ENCODE measurements at places on chromosomes 3 and 15.

- no peak for DNase-seq
Observed at GRCh38 chr15:56788359-56788758, 55.0 kb upstream of the ZNF280D start.

- DNase-seq = no peak
Observed at GRCh38 chr15:40471808-40472150, 995 bp downstream of the CHST14 start.

- DNase-seq = no peak
Observed at GRCh38 chr3:166810741-166811445, 569.2 kb downstream of the ZBBX start.

DNA sequence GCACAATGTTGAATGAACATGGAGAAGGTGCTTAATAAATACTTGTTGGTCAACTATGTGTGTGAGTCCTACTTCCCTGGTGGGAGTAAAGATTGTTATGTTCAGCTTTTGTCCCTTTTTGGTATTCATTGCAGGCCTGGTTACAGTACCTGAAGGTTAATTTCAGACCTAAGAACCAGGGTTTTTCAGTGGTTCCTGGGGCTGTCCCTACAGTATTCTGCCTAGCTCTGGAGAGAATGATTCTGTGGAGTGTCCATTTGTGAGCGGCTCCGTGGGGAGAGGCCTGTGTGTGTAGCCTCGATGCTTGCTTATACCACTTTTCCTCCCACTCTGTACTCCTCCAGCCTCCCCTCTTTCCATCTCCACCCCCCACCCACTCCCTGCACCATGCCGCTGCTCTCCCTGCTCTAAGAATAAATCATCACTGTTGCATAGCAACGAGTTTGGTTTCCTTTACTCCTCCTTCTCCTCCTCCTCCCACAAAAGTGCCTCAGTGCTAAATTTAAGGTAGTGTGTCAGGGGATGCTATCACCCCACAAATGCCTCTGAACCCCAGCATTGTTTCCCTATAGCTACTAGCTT, 150.6 kb upstream of the ROPN1 start:
- DNase-seq = no peak

- DNase-seq = no peak
Observed at GRCh38 chr3:47082519-47082918, 81.4 kb downstream of the SETD2 start.

DNA sequence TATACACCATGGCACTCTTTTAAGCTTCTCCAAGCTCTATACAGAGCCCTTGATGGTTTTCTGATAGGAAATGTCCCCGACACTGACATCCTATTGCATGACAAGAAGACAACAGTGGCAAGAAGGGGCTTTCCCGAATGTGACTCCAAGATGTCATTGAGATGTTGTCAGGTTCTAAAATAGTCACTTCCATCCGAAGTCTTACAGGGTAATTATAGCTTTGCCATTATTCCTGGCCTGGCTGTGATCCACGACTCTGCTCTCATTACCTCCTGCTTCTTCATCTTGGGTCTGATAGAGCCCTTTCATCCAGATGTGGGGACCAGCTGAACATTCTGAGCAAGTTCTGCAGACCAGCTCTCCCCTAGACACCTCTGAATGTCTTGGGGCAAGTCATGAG, 40.6 kb upstream of the ADAMTS9 start:
- no peak for DNase-seq

DNA sequence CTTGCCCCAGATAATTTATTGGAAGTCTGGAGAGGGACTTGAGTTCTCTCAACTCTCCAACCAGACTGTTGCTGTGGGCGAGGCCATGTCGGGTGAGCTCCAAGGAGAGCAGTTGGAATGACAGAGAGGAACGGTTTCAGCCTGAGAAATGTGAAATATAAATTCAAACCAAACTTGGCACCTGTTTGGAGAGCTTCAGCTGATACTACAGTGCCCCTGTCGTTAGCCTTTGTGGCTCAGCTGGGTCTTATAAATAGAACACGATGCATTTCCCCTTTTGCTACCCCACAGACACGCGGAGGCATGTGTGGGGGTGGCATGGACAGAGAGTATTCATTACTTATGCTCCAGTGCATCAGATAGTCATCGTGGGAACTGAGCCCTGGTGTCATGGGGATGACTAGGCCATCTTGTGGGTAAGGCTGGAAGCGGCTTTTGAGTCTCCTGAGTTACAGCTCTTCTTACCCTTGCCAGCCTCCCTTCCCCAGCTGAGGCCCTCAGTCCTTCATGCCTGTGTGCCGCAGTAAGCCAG, 15.6 kb downstream of the SMAD3 start:
- DNase-seq = no peak

- DNase-seq = no peak
Observed at GRCh38 chr3:112092496-112093179, 6.4 kb downstream of the C3orf52 start.

DNA sequence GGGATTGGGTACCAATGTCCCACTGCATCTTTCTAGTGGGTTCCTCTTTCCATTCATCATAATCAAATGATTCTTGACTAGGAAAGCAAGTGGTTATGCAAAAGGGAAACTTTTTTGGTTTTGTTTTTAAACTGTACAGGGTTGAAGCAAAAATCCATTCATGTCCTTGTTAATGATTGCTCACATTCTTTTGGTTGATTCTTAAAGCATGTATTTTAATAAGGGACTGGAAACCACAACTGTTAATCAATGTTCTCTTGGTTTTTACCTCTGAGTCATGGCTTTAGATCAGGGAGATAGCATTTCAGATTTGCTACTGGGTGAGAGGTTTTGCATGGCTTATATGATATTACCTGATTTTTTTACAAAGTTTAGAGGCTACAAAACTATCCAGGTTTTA, 371.7 kb upstream of the RGMA start:
- no peak for DNase-seq

DNA sequence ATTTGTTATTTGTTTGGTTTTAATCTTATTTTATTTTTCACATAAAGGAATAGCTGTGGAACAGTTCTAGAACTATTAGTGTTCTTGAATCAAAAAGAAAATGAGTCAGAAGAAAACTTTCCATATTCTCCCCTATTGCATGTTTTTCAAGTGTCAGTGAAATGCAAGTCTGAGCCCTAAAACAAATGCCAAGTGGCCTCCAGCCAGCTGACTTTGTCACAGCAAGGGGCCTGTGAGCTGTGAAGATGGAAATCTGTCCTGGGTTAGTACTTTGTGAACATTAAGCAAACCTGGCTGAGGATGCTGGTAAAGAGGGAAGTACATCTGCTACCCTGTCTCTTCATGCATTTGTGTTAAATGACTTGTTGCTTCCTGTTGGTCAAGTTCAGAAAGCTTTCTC, 14.2 kb downstream of the LRRC49 start:
- DNase-seq = no peak

- DNase-seq = no peak
Observed at GRCh38 chr3:128515967-128516366, 23.0 kb upstream of the GATA2 start.

DNA sequence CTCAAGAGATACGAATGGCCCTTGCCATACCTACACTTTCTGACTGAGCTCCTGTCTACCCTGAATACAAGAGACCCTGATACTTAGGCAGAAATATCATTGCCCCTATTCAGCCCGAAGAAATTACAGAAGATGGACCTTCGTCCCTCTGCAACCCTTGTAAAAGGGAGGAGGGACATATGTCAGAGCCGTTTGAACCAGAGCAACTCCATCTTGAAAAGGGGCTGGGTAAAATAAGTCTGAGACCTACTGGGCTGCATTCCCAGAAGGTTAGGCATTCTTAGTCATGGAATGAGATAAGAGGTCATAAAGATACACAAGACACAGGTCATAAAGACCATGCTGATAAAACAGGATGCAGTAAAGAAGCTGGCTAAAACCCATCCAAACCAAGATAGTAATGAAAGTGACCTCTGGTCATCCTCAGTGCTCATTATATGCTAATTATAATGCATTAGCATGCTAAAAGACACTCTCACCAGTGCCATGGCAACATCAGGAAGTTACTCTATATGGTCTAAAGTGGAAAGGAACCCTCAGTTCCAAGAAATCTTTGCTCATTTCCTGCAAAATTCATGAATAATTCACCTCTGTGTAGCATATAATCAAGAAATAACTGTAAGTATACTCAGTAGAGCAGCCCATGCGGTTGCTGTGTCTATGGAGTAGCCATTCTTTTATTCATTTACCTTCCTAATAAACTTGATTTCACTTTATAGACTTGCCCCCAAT, 49.7 kb upstream of the GPD1L start:
- no peak for DNase-seq

- DNase-seq = no peak
Observed at GRCh38 chr15:68439506-68439905, 7.5 kb upstream of the ITGA11 start.

- DNase-seq = no peak
Observed at GRCh38 chr3:36600404-36600803, 163.9 kb downstream of the DCLK3 start.
